NCI-H1092 (cell line): ENCODE measurements at places on chromosomes 6 and 20.

DNA sequence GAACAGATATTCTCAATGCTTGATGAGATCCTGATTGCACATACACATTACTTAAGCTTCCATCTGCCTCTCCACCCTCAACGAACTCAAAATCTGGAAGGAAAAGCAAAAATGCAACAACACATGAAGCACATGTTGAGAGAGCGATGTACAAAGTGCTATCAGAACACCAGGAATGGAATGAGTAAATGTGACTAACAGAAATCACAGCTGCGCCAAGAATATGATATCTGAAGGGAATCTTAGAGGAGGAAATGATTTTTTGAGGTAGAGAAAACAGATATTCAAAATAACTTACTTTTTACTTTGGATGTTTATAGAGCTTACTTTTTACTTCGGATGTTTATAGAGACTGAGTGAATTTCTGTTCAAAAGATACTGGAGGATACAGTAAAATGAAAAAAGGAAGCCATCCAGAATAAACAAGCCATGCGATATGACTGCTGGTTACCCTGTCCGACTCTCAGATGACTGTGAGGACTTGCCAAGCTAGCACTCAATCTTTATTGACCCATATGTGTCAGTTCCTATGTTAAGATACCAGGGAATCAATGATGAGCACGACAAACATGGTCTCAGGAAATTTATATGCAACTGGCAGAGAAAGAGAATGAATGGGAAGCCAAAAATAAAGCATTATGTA, 102.0 kb downstream of the SMLR1 start:
- DNase-seq, result no peak

DNA sequence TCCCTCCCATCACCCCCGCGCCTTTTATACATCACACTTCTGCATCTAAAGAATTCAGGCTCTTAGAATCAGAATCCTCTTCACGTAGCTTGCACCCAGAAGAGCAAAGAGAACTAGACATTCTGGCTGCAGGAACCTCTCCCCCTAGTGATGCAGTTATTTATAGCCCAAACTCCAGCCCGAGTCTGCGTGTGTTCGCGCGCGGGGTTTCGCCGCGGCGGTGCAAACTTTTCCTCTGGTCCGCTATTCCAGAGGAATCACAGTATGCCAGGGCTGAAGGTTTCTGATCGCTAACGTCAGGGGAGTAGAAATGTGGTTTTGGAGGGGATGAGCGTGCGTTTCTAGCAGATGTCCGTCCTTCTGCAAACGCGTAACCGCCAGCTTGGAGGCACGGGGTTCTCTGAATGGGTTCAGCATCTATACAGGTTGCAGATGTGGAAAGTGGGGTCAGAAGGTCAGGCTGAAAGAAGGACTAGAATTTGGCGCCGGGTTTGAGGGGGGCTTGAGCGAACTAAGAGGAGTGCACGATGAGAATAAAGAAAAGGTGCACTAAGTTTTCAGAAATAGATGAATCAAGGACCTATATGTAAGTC, 1.8 kb downstream of the EPHA7 start:
- no peak for DNase-seq

DNA sequence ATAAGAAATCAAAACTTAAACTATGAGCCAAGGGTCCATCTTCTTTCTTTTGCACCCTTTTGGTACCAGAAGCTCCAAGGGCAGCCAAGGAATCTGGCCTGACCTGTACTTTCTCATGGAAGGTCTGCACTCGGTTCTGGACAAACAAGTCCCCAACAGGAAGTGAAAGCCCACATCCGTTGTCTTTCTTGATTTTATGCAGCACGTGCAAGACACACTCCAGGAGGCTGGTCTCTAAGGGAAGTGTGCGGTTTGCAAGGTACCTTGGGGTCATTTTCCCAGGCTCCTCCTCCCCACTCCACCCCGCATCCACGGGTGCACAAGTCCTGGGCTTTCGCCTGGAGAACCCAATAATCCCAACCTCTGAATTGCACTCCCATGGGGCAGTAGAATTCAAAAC, 101.9 kb downstream of the NFATC2 start:
- no peak for DNase-seq

- DNase-seq, result no peak
These were observed 35.4 kb upstream of the PIM1 start for GRCh38 chr6:37134396-37135191.

- no peak for DNase-seq
These were observed 10.6 kb downstream of the NRN1 start for GRCh38 chr6:5995949-5996713.

- DNase-seq, result peak; percentile 21
These were observed at the start of gene SASH1 for GRCh38 chr6:148342350-148343046. TSS of gene SASH1 (plus strand) at chr6:148342838. CDS start at chr6:148343068, 230 bp downstream.

DNA sequence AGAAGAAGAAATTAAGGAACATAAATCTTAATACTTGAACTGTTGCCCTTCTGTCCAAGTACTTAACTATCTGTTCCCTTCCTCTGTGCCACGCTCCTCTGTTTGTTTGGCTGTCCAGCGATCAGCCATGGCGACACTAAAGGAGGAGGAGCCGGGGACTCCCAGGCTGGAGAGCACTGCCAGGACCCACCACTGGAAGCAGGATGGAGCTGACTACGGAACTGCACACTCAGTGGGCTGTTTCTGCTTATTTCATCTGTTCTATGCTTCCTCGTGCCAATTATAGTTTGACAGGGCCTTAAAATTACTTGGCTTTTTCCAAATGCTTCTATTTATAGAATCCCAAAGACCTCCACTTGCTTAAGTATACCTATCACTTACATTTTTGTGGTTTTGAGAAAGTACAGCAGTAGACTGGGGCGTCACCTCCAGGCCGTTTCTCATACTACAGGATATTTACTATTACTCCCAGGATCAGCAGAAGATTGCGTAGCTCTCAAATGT, 17.1 kb downstream of the IRF4 start:
- no peak for DNase-seq

DNA sequence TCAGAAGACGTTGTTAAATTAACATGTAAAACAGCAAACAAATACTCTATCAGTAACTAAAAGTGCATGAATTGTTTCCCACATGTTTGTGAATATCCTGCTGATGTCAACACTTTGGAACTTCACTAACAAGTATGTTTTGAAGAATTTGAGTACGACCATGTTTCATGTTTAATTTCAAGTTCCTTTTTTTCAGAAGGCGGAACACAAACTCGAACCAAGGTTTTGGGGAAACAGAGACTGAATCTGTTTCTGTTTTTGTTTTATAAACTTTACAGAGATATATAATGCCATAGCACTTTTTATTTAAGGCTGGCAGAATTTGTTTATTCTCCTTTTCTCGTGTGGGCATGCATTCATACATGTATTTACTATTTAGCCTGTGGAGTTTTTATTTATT, 509.3 kb upstream of the CITED2 start:
- DNase-seq, result no peak

- no peak for DNase-seq
These were observed 38.1 kb upstream of the ARMC2 start for GRCh38 chr6:108810057-108810643.

DNA sequence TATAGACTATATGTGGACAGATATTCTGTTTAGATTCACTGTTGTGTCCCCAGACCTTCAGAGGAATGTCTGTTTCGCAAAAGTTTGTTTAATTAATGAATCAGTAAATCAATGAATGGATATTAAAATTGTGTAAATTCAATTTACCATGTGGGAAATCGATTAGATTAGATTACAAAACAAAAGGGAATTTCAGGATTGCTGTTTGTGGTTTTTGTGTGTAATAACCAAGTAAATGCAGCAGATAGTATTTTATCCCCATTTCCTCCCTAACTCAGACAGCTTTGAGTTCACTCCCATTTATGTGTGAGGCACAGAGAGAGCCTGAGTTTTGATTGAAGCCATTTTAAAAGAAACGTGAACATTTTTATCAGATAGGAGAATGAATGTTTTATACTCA, 214.8 kb downstream of the ADGB start:
- no peak for DNase-seq

DNA sequence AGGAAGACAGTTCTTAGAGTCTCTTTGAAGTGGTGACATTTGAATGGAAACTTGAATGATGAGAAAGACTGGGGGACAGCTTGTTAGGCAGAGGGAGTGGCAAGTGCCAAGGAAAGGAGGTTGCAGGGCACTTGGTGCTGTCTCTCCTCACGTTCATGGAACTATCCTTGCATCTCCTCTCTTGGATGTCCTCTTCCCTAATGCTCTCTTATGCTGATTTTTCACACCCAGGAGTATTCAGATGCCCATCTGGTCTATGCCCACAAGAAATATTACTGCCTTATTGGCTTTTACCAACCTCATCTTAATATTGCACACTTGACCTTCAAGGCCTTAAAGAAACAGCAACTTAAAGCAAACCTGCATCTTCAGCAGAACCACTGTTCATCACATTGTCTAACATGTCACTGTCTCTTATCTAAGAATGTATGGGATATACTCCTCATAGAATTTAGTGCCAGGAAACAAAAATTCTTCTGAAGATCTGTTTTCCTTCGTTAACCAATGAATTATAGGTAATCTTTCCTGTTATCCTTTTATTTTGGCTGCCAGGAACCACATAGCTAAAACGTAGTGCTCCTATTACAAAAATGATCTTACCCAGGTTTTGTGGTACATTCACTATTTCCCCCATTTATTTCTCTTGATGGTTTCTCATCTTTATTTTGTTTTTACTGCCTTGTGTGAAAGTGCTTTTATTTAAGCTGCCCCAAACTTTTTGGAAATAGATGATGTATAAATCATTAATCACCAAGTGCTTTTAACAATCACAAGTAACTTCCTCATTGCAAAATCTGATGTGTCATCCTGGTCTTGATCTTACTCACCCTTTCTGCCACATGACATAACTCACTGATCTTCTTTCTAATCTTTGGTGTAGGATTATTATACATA, 12.8 kb downstream of the RGS17 start:
- DNase-seq, result no peak

DNA sequence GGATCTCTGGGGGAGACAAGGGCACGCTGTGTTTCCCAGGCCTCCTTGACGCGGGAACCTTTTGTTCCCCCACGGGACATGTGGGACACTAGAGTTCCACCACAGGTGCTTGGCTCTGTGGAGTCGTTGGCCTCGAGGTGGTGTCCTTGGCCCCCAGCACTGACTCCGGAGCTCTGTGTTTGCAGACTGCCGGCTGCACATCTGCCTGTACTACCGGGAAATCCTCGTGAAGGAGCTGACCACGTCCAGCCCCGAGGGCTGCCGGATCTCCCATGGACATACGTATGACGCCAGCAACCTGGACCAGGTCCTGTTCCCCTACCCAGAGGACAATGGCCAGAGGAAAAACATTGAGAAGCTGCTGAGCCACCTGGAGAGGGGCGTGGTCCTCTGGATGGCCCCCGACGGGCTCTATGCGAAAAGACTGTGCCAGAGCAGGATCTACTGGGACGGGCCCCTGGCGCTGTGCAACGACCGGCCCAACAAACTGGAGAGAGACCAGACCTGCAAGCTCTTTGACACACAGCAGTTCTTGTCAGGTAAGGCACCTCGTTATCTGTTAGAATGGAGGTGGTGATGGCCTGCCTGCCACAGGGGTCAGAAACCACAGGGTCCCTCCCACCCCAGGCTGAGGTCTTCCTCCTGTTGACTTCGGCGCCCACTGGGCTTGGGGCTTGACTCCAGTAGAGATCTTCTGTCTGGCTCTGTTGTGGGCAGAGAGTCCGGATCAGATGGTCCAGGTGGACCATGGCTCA, 9.9 kb downstream of the IRF4 start:
- no peak for DNase-seq

DNA sequence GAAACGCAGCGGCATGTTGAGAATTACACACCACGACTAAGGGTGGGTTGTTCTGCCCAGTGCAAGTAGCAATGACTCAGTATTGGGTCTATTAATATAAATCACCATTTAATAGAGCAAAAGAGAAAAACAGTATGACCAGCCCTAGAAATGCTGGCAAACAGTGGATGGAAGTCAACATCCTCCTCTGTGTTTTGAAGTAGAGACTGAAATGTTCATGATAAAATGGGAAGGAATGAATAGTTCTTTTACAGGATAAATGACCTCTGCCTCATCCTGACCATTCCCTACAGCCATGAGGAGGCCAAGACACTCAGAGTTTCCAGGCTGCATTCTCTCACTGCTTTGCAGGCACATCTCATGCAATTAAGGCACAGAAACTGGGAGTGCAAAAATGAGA, 111.8 kb downstream of the PSMB1 start:
- DNase-seq, result no peak

DNA sequence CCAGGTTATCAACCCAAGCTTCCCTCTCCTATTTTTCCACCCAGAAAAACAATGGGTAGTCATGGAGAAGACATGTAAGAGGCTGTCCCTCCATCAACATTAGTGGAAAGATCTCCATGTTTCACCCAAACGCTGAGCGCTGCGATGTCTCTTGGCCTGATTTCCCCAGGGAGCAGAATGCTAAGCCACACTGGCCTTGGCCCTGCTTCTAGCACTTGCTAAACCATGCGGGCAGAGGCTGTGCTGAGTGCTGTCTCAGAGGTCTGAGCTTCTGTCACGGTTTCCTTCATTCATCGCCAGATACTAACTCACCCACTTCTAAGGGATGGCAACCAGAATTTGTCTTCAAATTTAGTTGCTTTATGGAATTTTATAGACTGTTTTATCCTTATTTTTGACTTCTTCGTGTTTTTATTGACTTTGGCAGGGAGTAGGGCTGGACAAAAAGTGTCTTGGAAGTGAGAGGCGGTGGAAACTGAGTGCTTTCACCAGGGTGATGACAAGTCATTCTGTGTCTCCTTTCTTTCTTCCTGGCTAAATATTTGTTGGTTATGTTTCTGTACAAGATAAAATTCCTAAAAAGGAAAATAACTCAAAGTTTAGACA, 181.4 kb upstream of the UST start:
- no peak for DNase-seq

- no peak for DNase-seq
These were observed 767 bp downstream of the AP5S1 start for GRCh38 chr20:3820901-3821727.

- DNase-seq, result no peak
These were observed 1.0 kb downstream of the PPDPF start for GRCh38 chr20:63521602-63522001.

DNA sequence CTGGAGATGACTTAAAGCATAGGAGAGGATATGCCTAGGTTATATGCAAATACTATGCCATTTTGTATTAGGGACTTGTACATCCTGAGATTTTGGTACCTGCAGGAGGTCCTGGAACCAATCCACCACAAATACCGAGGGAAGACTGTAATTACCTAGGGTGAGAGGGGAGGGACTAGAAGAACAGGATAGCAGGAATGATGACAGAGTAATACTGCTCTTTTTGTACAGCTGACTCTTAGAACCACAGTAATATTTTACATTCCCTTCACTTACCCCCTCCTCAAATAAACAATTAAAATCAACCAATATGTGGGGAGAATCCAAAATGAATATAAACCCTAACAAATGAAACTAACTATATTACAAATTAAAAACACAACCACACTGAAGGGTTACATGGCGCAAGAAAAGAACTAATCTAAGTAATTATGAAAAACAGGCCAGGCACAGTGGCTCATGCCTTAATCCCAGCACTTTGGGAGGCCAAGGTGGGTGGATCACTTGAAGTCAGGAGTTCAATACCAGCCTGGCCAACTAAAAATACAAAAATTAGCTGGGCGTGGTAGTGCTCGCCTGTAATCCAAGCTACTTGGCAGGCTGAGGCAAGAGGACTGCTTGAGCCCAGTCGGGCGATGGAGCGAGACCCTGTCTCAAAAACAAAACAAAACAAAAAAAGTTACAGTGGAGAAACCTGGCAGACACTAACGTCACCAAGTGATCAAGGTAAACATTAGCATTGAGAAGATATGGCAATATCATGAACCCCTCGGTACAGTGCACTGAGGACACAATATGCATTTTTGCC, 37.1 kb downstream of the MAP1LC3A start:
- DNase-seq, result no peak

- no peak for DNase-seq
These were observed 17.0 kb upstream of the HLA-A start for GRCh38 chr6:29925321-29925720.

- DNase-seq, result no peak
These were observed 51.7 kb downstream of the CEP43 start for GRCh38 chr6:167050903-167051302.
